ENCODE measurements at places on chromosomes 3 and 15.

DNA sequence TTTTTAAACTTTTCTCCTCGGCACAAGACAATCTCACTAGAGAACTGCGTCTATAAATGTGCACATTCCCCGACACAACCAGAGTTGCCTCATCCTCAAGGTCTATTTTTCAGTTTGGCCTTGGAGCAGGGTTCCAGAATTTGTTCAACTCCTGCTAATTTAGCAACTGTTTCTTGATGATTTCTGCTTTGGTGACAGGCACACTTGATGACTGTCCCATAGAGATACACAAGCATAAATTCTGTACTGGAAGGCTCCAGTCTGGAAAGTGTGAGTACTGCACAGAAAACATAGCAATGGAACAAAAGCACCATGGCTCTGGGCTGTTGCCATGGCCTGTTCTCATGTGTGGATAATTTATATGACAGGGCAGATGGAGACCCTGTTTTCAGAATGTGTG is 379.6 kb upstream of the PDZRN3 start:
- no peak for DNase-seq

- no peak for DNase-seq
Observed at GRCh38 chr15:101689901-101690300, 34.4 kb downstream of the TARS3 start.

GRCh38 chr15:100517846-100518245 is 10.9 kb downstream of the CERS3 start:
- DNase-seq = no peak

- DNase-seq = no peak
Observed at GRCh38 chr3:126895178-126896066, 87.5 kb upstream of the PLXNA1 start.

GRCh38 chr3:71786551-71786950 is 1.6 kb upstream of the PROK2 start:
- DNase-seq = no peak
